ENCODE measurements at places on chromosomes 3 and 15. TPM values are rescaled to one million over a fixed set of nuclear protein-coding genes. Genes with fewer than 3 reads are reported as not detected.

NDN gene
- 15.8 TPM for polyA plus RNA-seq

ZKSCAN7 gene
- polyA plus RNA-seq = 0.81 TPM

ARL14 gene
- polyA plus RNA-seq = 1.1 TPM

PLSCR4 gene
- 3.3 TPM for polyA plus RNA-seq

STRIT1 gene
- polyA plus RNA-seq = 0.14 TPM

PDZRN3 gene
- polyA plus RNA-seq = 13.9 TPM

PARP15 gene
- 0.46 TPM for polyA plus RNA-seq

KBTBD13 gene
- polyA plus RNA-seq = not detected

HPS3 gene
- 4.2 TPM for polyA plus RNA-seq

ADCY5 gene
- polyA plus RNA-seq = 5.0 TPM

WDR72 gene
- 0.06 TPM for polyA plus RNA-seq
